ENCODE measurements at places on chromosomes 5 and 9.

DNA sequence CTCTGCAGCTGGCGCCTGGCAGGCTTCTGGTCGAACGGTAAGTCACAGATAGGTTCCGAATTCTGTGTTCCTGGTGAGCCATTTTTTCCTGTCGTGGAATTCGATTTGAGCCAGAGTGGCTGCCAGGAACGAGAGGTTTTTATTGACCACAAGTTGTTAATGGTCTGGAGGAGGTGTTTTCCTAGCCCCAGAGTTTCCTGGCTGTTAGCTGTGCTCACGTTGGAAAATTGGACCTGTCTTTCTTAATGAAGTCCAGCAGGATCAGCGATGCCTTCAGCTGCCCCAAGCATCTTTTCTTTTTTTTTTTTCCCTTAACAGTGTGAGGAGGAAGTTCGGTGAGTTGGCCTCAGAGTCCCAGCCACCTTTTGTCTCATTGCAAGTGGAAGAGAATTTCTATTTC, 62.9 kb downstream of the COL5A1 start:
- DNase-seq = no peak

GRCh38 chr9:1869843-1870242, 145.3 kb upstream of the SMARCA2 start:
- peak; percentile 6 for DNase-seq

- DNase-seq = no peak
Measured at GRCh38 chr9:136198605-136199083, 6.3 kb downstream of the LHX3 start.

DNA sequence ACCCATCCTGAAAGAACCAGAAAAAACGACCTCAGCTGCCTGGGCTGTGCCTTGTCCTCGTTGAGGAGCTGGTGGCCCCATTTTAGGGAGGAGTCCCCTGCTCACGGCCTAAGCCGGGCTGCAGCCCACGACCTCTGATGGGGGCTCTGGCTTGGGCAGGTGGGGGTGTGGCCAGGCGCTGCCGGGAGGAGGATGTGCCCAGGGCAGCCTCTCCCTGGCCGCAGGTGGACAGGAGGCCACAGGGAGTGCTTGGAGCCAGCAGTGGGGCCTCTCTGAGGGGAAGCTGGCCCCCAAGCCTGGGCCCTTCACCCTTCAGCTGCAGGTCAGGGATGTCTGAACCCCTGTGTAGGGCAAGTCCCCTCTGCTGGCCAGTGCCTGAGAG, 2.5 kb downstream of the DIPK1B start:
- DNase-seq = no peak

GRCh38 chr5:54469622-54470021, 14.1 kb downstream of the HSPB3 start:
- no peak for DNase-seq

DNA sequence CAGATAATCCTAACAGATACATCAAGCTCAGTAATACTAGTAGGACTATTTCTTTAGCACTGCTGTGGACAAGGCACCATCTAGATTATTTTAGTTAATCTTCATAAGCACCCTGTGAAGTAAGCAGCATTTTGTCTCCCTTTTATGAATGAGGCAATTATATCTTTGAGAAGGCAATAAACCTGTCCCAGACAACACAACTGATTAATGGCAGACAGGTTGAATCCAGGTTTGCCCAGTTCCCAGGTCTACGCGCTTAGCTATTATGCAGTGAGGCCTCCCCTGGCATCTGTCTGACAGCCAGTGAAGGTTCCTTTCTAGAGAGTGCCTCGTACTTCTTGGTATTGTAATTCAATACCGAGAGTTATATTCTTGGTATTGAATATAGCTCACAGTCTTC, 9.7 kb upstream of the LVRN start:
- no peak for DNase-seq

GRCh38 chr5:124494540-124495116, 251.8 kb downstream of the ZNF608 start:
- no peak for DNase-seq

DNA sequence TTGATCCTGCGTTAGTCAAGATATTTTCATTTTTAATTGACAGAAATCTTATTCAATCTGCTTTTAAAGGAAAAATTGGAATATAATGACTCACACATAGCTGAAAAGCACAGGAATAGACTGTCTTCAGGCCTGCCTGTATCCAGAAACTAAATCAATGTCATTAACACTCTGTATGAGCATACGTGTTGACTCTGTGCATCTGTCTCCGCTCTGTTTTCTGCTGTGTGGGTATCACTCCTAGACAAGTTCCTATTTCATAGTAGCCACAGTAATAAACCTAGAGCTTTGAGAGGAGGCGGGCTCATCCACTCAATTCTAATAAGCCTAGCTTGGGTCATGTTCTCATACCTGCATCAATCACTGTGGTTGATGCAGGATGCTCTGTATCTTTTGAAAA, 267.6 kb downstream of the KCTD16 start:
- no peak for DNase-seq

GRCh38 chr9:6302417-6302816, 25.8 kb upstream of the TPD52L3 start:
- no peak for DNase-seq
